Activated CD8-positive, alpha-beta T cell treated with anti-CD3 and anti-CD28 coated beads, Interleukin-2, amount 10 ng/mL, durations not matched to agents 7 days and 5 days (primary cell): ENCODE measurements at places on chromosomes 2 and 18. TPM values are rescaled to one million over a fixed set of nuclear protein-coding genes. Genes with fewer than 3 reads are reported as not detected.

- H3K4me1 ChIP-seq = no peaks in the 10 kb centered on the region
- peaks cover 20% of the 10 kb centered on the region for H3K27me3 ChIP-seq
- H3K27ac ChIP-seq = no peak overlapping the region
- DNase-seq = no peak
- H3K36me3 ChIP-seq = no peaks in the 10 kb centered on the region
- H3K4me3 ChIP-seq = no peak overlapping the region
Measured at GRCh38 chr2:223744580-223744979, 92.8 kb downstream of the AP1S3 start.

Gene TEX44
- total RNA-seq = not detected

GRCh38 chr2:60608679-60609078 is 55.2 kb upstream of the BCL11A start:
- DNase-seq = no peak
- peaks cover 12% of the 10 kb centered on the region for H3K27me3 ChIP-seq
- no peak overlapping the region for H3K27ac ChIP-seq

DNA sequence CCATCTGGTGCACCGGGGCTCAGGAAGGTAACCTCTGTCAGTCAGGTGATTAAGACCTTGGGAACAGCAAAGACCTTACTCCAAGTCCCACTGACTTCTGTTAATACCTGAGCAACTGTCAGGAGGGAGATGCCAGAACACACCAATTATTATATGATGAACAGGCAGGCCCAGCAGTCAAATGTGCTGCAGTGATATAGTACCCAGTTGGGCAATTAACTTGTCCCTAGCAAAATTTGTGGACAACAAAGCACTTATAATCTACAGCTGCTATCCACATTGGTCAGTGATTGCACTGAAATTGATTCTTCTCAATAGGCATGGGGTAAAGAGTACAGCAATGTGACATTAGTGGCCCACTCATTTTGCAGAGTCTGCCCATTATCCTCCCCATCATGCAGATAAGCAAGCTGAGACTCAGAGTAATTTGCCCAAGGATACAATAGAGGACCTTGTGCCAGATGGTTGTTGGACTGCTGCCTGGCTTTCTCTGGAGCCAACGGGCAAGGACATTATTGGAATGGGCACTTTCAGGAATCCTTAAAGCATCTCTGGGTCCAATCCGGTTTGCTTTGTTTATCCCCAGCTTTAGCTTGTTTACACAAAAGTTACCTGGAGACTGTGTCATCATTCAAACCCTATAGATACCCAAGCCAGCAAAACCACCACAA is 147.6 kb downstream of the CCBE1 start:
- H3K27me3 ChIP-seq = no peaks in the 10 kb centered on the region
- DNase-seq = no peak
- H3K36me3 ChIP-seq = no peaks in the 10 kb centered on the region
- H3K4me3 ChIP-seq = no peak overlapping the region
- H3K27ac ChIP-seq = no peak overlapping the region

GRCh38 chr2:21812766-21813165 is 689.0 kb downstream of the TDRD15 start:
- H3K27ac ChIP-seq = no peak overlapping the region
- H3K36me3 ChIP-seq = no peaks in the 10 kb centered on the region
- no peaks in the 10 kb centered on the region for H3K4me1 ChIP-seq

Gene SRD5A2
- total RNA-seq = not detected

GRCh38 chr2:203327582-203327900 is 653 bp upstream of the ABI2 start:
- H3K4me1 ChIP-seq = peaks cover 27% of the 10 kb centered on the region
- no peak for DNase-seq
- H3K27ac ChIP-seq = peak overlapping the region; percentile 63

- H3K36me3 ChIP-seq = no peaks in the 10 kb centered on the region
- no peak for DNase-seq
- no peaks in the 10 kb centered on the region for H3K27me3 ChIP-seq
Measured at GRCh38 chr18:14015416-14015815, 100.1 kb upstream of the MC2R start.

DNA sequence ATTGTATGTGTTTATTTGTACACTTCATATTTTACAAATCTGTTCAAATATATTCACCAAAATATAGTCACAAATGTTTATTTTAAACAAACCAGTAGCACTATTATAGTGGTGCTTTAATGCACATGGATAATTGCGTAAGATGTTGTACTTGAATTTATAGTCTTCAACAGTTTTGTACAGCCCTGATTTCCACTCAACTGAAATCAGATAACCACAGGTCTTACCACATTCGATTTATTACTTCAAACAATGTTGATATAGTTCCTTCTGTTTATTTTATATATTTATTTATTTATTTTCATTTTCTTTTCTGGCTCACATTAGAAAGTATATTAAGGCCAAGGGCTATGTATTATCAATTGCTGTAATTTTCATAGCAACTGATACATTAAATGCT is 99.4 kb upstream of the ZNF804A start:
- no peak overlapping the region for H3K4me3 ChIP-seq
- no peaks in the 10 kb centered on the region for H3K4me1 ChIP-seq
- no peak overlapping the region for H3K27ac ChIP-seq
- no peaks in the 10 kb centered on the region for H3K36me3 ChIP-seq

DNA sequence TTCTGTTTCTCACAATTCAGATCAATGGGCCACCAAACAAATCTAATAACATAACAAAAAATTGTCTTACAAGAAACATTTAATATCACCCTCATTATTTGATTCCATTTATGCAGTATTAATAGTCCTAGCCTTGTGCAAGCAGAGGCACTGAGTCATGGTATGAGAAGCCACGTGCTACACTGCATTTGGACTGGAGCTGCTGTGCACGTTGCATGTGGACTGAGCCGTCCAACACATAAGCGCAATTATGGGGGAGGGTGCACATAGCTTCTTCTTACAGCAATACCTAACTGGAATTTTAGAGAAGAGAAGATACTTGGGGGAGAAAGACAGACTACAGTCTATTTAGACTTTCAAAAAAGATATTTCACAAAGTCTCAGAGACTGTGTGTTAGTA is 329.6 kb upstream of the ID2 start:
- DNase-seq = no peak
- H3K36me3 ChIP-seq = no peaks in the 10 kb centered on the region
- H3K4me3 ChIP-seq = no peak overlapping the region
- H3K27ac ChIP-seq = no peak overlapping the region
